Endothelial cell (in vitro differentiated cells): ENCODE measurements at places on chromosomes 16 and 17.

DNA sequence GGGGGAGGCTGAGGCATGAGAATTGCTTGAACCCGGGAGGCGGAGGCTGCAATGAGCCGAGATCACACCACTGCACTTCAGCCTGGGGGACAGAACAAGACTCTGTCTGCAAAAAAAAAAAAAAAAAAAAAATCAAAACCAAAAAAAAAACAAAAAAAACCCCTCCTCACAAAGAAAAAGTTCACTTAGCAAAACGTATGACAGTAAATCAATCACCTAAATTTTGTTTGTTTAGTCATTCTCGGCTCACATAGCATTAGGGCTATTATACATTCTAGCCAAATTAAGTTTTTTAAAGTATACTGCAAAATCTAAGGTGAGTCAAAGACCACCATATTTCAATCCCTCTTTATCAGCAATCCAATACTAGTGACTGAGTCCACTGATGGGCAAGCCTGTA is 5.7 kb downstream of the ZNF652 start:
- no peak overlapping the region for H3K27ac ChIP-seq
- DNase-seq: no peak
- peaks cover 15% of the 10 kb centered on the region for H3K4me1 ChIP-seq
- peaks cover 4% of the 10 kb centered on the region for H3K36me3 ChIP-seq
- no peak overlapping the region for H3K4me3 ChIP-seq
- H3K27me3 ChIP-seq: no peaks in the 10 kb centered on the region

GRCh38 chr17:47615766-47616424 is 33.8 kb upstream of the KPNB1 start:
- H3K4me3 ChIP-seq: no peak overlapping the region
- no peak overlapping the region for H3K27ac ChIP-seq
- no peaks in the 10 kb centered on the region for H3K4me1 ChIP-seq
- H3K36me3 ChIP-seq: peaks cover 21% of the 10 kb centered on the region
- H3K27me3 ChIP-seq: no peaks in the 10 kb centered on the region
- no peak for DNase-seq

DNA sequence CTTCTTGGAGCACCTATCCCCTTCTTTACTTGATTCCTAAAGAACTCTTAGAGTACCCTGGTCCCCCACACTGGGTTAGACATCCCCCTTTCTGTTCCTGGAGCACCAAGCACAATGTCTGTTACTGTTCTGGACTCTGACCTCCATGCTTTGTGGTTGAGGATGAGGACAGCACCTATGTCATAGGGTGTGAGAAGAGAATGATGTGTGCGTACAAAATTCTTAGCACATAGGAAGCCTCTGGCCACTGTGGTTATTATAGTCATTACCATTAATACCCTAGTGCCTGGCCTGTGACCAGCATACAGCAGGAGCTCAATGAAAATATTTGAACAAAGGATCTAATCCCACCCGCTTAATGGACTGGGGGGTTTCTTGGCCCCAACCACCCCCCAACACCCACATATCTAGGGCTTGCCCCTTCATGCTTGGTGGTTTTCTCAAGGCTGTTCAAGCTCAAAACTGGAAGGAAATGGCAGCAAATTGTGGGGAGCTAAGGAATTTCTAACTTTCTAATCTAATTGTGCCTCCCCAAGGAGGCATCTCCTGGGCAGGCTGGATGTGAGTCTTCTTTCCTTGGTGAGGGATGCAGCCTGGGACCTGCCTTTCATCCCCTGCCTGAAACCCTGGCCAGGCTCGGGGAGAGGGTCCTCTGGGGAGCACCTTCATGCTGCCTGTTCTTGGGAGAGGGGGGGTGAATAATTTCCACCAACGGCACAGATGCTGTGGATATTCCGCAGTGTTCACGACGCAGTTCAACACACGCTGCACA is 1.5 kb upstream of the CMIP start:
- no peak for DNase-seq
- H3K27me3 ChIP-seq: peaks cover 19% of the 10 kb centered on the region
- H3K4me1 ChIP-seq: peaks cover 22% of the 10 kb centered on the region
- H3K36me3 ChIP-seq: no peaks in the 10 kb centered on the region
- H3K4me3 ChIP-seq: peak overlapping the region; percentile 90

GRCh38 chr17:75096082-75096625 is 8.4 kb downstream of the SLC16A5 start:
- H3K4me1 ChIP-seq: peaks cover 36% of the 10 kb centered on the region
- no peak overlapping the region for H3K4me3 ChIP-seq
- H3K27ac ChIP-seq: peak overlapping the region; percentile 64
- peaks cover 17% of the 10 kb centered on the region for H3K27me3 ChIP-seq
- DNase-seq: no peak
- peaks cover 26% of the 10 kb centered on the region for H3K36me3 ChIP-seq

DNA sequence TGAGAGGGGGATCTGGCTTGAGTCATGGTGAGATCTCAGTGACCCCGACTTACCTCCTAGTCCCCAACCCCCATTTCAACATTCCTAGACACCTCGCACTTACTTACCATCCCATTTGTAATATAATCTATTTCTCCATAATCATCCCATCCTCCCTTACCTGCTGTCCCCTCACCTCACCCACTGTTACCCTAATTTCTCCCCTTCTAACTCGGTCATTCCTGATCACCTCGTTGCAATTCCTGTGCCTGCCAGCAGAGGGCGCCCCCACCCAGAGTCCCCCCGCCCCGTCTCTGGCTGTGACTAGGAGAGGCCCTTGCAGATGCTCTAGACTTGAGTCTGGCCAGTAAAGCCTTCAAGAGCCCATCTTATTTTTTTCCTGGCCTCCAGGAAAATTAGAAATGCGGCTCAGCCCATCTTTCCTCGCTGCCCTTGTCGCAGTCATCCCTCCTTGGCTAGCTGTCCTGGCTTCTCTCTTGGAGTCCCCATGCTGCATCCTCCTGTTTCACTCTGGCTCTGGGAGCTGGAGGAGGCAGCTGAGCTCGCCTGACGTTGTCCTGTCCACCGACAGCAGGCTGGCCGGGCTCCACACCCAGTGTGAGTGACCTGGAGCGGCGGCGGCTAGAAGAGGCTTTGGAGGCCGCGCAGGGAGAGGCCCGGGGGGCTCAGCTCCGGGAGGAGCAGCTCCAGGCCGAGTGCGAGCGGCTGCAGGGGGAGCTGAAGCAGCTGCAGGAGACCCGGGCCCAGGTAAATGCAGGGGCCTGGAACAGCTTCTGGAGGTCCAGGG is 5.0 kb downstream of the TBKBP1 start:
- H3K4me3 ChIP-seq: no peak overlapping the region
- peaks cover 28% of the 10 kb centered on the region for H3K4me1 ChIP-seq
- peaks cover 26% of the 10 kb centered on the region for H3K36me3 ChIP-seq
- peaks cover 5% of the 10 kb centered on the region for H3K27me3 ChIP-seq
- no peak overlapping the region for H3K27ac ChIP-seq
- DNase-seq: peak; percentile 82

DNA sequence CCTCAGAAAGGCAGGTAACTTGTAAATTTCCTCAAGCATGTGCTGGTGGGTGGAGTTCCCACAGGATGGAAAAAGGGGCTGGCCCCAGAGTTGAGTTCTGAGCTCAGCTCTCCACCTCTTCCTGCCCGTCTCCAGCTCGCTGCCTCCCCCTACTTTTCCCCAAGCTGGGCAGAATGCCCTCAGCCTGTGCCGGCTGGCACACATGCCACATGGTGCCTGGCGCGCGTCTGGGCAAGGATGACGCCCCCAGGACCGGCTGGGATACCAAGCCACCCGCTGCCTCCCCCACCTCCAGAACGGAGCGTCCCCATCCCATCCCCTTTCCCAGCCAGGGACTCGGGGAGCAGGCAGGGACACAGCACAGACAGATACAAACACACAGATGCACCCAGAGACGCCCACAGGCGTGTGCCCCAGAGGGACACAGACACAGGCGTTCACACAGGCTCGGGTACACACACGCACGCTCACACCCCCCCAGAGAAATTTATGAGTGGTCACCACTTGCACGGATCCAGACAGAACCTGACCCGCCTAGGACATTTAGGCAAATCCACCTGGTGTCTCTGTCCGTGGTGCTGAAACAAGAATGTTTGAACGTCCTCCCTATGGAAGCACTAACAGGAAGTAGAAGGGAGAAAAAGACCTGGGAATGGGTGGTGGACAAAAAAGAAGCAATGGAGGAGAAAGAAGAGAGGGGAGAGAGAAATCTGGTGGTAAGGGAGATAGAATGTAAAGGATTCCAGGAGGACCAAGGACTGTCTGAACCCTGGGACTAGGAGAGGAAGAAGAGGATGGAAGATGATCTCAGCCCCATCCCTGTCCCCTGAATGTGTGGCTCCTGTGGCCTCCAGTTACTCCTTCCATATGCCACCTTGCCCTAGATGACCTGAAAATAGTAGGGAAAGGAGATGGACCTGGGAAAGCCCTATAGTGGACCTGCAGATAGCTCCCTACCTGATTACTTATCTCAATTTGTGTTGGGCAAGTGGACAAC is 15.5 kb downstream of the NEUROD2 start:
- peaks cover 4% of the 10 kb centered on the region for H3K4me1 ChIP-seq
- peaks cover 34% of the 10 kb centered on the region for H3K27me3 ChIP-seq
- H3K4me3 ChIP-seq: no peak overlapping the region

GRCh38 chr17:69919789-69920188 is 155.2 kb upstream of the KCNJ16 start:
- H3K27ac ChIP-seq: no peak overlapping the region
- peaks cover 3% of the 10 kb centered on the region for H3K27me3 ChIP-seq
- no peak for DNase-seq
- H3K36me3 ChIP-seq: no peaks in the 10 kb centered on the region
- no peak overlapping the region for H3K4me3 ChIP-seq

- peak overlapping the region; percentile 12 for H3K4me3 ChIP-seq
- peaks cover 30% of the 10 kb centered on the region for H3K36me3 ChIP-seq
- H3K27ac ChIP-seq: no peak overlapping the region
These were observed 16.5 kb upstream of the CLEC18C start for GRCh38 chr16:70157105-70157476.

GRCh38 chr16:14202095-14202494 is 131.0 kb downstream of the MRTFB start:
- H3K36me3 ChIP-seq: no peaks in the 10 kb centered on the region
- H3K4me3 ChIP-seq: no peak overlapping the region
- H3K27ac ChIP-seq: no peak overlapping the region
- peaks cover 24% of the 10 kb centered on the region for H3K4me1 ChIP-seq
- DNase-seq: no peak

DNA sequence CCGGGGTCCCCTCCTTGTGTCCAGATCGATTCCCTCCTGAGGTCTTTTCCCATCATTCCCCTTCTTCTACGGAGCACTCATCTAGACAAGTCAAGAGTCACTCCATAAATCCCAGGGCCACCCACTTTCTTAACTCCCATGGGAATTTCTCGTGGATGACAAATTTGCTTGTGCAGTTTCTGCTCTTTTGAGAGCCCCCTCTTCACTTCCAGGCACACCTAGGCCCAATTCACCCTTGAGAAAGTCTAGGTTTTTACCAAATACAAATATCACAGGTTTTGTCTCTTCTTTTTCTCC is 522 bp upstream of the POLDIP2 start:
- H3K27me3 ChIP-seq: peaks cover 6% of the 10 kb centered on the region
- peak overlapping the region; percentile 96 for H3K27ac ChIP-seq
- peaks cover 40% of the 10 kb centered on the region for H3K36me3 ChIP-seq
- H3K4me3 ChIP-seq: peak overlapping the region; percentile 96

DNA sequence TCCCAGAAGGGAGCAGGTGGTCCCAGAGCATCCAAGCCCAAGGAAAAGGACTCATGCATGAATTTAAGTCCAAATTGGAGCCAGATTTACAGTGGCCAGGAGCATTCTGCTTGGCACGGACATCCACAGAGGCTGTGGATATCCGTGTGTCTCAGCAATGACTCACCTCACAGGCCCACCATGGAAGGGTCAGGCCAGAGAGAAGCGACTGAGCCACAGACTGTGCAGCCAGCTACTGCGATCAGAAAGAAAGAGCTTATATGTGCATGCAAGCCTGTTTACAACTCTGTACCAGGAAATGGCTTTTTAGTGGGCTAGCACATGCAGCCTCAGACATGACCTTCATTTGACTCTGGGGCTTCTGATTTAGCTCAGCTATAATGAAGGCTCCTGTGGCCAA is 231.0 kb downstream of the C16orf95 start:
- H3K4me3 ChIP-seq: no peak overlapping the region
- H3K4me1 ChIP-seq: peaks cover 4% of the 10 kb centered on the region
- DNase-seq: no peak
- peaks cover 12% of the 10 kb centered on the region for H3K36me3 ChIP-seq

DNA sequence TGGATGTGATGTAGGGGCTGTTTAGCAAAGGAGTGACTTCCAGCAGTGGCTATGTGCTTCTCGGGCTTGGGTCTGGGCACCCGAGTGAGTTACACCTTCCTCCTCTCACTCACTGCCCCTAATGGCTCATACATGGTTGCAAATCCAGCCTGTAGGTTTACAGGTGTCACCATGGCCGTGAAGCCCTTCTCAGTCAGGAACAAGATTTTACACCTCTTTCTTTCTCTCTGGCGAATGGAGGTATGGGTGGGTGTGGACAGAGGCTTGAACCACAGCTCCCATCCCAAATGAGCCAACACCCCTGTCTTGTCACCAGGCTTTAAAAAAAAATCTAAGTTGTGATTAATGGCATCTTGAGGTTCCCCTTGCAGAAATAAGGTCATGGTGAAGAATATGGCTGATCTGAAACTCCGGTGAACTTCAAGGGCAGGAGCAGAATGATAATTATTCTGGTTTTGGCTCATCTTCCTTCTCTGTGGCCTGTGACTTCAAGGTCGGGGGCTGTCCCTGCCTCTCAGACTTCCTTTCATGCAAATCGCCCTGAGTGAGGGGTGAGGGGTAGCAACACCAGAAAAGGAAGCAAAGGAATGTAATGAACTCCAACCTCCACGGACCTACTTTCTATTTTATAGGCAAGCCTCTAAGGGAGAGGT is 331.2 kb downstream of the MAF start:
- no peak overlapping the region for H3K4me3 ChIP-seq
- H3K27ac ChIP-seq: no peak overlapping the region
- H3K27me3 ChIP-seq: no peaks in the 10 kb centered on the region

DNA sequence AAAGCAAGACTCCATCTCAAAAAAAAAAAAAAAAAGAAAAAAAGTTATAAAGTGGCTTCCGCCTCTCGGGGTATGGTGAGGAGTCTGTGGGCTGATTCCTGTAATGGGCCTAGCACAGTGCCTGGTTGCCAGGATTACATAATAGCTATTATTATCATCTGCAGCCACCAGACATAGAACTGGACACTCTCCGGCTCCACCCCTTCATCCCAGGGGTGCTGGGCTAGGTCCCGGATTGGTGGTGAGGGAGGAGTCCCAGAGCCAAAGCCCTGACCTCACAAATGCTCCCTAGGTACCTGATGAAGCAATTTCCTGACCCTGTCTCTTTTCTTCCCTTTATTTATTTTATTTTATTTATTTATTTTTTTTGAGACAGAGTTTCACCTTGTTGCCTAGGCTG is 11.6 kb upstream of the ADGRG1 start:
- H3K4me3 ChIP-seq: no peak overlapping the region
- peaks cover 7% of the 10 kb centered on the region for H3K27me3 ChIP-seq
- DNase-seq: no peak
- H3K4me1 ChIP-seq: no peaks in the 10 kb centered on the region
- H3K36me3 ChIP-seq: no peaks in the 10 kb centered on the region

GRCh38 chr17:61618950-61619349 is 27.9 kb upstream of the NACA2 start:
- H3K36me3 ChIP-seq: no peaks in the 10 kb centered on the region
- no peak for DNase-seq
- no peak overlapping the region for H3K27ac ChIP-seq
- no peak overlapping the region for H3K4me3 ChIP-seq
- H3K27me3 ChIP-seq: no peaks in the 10 kb centered on the region
- no peaks in the 10 kb centered on the region for H3K4me1 ChIP-seq

- no peak for DNase-seq
- H3K4me1 ChIP-seq: no peaks in the 10 kb centered on the region
- no peaks in the 10 kb centered on the region for H3K27me3 ChIP-seq
- H3K4me3 ChIP-seq: no peak overlapping the region
- no peak overlapping the region for H3K27ac ChIP-seq
These were observed 31.5 kb downstream of the ANKFY1 start for GRCh38 chr17:4232168-4232813.
